Endodermal cell (in vitro differentiated cells): ENCODE measurements at places on chromosomes 2 and 18.

DNA sequence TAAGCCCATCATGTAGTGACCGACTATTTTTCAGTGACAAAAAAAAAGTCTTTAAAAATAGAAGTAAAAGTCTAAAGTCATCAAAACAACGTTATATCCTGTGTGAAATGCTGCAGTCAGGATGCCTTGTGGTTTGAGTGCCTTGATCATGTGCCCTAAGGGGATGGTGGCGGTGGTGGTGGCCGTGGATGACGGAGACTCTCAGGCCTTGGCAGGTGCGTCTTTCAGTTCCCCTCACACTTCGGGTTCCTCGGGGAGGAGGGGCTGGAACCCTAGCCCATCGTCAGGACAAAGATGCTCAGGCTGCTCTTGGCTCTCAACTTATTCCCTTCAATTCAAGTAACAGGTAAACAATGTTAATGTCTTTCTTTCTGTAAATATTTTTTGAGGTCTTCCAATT is at the start of gene CD28:
TSS of gene CD28 (plus strand) at position 237 of the 400 bp plus-strand sequence. CDS start at position 295, 58 bp downstream.
- peaks cover 9% of the 10 kb centered on the region for H3K27me3 ChIP-seq
- H3K36me3 ChIP-seq: no peaks in the 10 kb centered on the region
- no peak within 1 kb of the TSS for H3K4me3 ChIP-seq

DNA sequence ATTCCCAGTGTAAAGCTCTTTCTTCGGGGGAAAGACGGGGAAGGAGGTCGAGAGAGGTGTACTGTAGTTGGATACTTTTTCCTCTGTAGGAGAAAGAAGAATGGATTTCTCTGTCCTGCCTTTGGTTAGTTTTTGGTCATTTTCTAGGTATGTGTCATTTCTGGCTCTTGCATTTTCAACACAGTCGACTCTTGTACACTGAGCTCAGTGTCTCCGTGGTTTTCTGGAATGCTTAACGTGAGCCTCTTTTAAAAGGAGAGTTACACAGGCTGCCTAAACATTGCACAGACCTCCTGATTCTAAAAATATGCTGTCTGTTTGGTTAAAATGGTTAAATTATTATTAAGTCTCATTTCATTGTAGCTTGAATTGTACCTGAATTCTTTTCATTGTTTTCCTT is 21.8 kb upstream of the GLS start:
- no peaks in the 10 kb centered on the region for H3K36me3 ChIP-seq
- no peaks in the 10 kb centered on the region for H3K27me3 ChIP-seq
- H3K27ac ChIP-seq: no peak overlapping the region
- DNase-seq: no peak
- no peak overlapping the region for H3K4me3 ChIP-seq

DNA sequence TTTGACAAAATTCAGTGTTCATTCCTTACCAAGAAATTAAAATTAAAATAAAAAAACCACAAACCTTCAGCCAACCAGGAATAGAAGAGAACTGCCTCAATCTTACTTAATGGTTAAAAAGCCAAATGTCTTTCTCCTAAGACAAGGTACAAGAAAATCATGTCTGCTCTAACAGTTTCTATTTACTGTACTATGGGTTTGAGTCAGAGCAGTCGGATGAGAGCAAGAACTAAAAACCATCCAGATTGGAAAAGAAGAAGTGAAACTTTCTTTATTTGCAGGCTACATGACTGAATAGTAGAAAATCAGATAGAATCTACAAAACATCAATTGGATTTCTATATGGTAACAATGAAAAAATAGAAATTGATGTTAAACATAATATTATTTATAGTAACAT is 555.5 kb upstream of the TNP1 start:
- DNase-seq: no peak
- no peaks in the 10 kb centered on the region for H3K27me3 ChIP-seq
- no peak overlapping the region for H3K27ac ChIP-seq

- no peak overlapping the region for H3K4me3 ChIP-seq
- H3K27ac ChIP-seq: no peak overlapping the region
- DNase-seq: no peak
- peaks cover 8% of the 10 kb centered on the region for H3K4me1 ChIP-seq
- no peaks in the 10 kb centered on the region for H3K36me3 ChIP-seq
Observed at GRCh38 chr2:45905632-45905958, 254.1 kb downstream of the PRKCE start.

DNA sequence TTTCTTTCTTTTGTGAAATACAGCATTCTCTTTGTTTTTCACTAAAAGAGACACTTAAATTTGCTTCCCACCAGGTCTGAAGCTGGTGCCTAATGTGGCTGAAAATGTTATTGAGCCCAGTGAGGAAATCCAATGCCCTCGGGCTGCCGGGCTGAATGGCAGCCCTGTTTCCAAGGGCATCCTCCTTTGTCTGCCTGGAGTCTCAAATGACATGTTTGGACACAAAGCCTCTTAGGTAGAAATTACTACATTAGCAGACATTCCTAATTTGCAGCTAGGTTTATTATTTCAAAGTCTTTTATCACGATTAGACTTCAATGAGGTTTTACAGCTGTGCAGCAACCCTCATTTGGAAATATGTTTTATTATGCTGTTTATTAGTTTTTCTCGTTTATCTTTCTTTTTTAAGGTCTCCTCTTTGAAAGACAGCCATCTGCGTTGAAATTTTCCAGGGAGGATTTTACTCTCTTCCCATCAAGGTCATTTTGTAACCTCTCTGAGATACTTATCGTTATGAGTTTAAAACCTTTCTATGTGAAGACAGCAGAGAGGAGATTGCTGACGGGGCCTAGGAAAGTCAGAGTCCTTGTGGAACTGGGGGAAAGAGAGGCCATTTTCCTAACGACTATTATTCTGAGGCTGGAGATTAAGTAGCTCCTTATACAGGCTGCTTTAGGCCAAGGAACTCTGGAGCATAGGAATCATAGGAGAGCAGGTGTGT is 59.0 kb upstream of the ZNF532 start:
- no peak for DNase-seq
- peak overlapping the region; percentile 94 for H3K27ac ChIP-seq
- H3K36me3 ChIP-seq: no peaks in the 10 kb centered on the region
- no peak overlapping the region for H3K4me3 ChIP-seq

GRCh38 chr2:67952066-67952465 is 110.7 kb downstream of the C1D start:
- DNase-seq: no peak
- no peaks in the 10 kb centered on the region for H3K36me3 ChIP-seq
- peaks cover 13% of the 10 kb centered on the region for H3K4me1 ChIP-seq
- H3K27me3 ChIP-seq: no peaks in the 10 kb centered on the region
- H3K27ac ChIP-seq: no peak overlapping the region

DNA sequence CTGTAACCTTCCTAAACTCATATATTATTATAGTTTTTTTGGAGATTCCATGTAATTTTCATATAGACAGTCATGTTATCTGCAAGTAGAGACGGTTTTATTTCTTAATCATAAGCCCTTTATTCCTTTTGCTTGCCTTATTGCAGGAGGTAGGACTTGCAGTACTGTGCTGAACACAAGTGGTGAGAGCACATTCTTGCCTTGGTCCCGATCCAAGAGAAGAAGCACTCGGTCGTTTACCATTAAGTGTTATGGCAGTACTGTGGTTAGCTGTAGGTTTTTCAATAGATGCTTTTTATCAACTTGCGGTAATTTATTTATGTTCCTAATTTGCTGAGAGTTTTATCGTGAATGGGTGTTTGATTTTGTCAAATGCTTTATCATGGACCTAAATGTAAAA is 305.7 kb downstream of the DYSF start:
- no peaks in the 10 kb centered on the region for H3K4me1 ChIP-seq
- no peak overlapping the region for H3K4me3 ChIP-seq
- no peaks in the 10 kb centered on the region for H3K27me3 ChIP-seq
- no peak for DNase-seq
- H3K36me3 ChIP-seq: no peaks in the 10 kb centered on the region

DNA sequence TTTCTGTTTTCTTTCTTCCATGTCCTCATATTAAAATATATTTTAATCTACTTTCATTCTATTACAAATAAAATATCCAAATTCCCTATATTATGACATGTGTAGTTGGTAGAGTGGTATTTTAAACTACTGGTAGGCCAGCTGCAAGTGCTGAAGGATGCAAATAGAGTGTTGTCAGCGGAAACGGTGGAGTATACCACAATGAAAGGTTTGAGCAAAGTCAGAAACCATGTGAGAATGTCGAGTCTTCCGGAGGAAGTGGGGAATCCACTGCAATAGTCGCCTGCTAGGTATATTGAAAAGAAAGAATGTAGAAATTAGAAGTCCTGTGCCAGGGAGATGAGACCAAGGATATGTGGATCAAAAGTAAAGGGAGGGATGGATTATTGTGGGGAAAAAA is 373.9 kb downstream of the DSEL start:
- DNase-seq: no peak
- no peaks in the 10 kb centered on the region for H3K27me3 ChIP-seq
- H3K27ac ChIP-seq: no peak overlapping the region

DNA sequence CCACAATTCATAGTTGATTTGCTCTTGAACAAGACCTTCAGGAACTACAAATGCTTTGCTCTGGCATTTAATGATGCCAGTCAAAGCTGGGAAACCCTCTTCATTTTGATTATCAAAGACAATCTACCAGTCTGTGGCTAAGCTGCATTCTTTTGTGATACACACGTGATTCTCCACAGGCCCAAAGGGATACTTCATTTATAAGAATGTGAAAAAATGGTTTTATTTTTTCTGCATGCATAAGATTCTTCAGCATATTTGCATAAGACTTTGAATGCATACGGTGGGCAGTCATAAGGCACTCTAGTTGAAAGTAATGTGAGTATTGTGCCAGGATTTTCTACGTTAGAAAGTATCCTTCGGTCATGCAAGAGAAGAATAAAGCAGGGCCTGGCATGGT is 33.0 kb upstream of the ARL5A start:
- H3K27ac ChIP-seq: no peak overlapping the region
- H3K4me1 ChIP-seq: peaks cover 16% of the 10 kb centered on the region
- no peaks in the 10 kb centered on the region for H3K36me3 ChIP-seq
- no peak for DNase-seq
